ENCODE measurements at places on chromosomes 6 and 20. TPM values are rescaled to one million over a fixed set of nuclear protein-coding genes. Genes with fewer than 3 reads are reported as not detected.

DNA sequence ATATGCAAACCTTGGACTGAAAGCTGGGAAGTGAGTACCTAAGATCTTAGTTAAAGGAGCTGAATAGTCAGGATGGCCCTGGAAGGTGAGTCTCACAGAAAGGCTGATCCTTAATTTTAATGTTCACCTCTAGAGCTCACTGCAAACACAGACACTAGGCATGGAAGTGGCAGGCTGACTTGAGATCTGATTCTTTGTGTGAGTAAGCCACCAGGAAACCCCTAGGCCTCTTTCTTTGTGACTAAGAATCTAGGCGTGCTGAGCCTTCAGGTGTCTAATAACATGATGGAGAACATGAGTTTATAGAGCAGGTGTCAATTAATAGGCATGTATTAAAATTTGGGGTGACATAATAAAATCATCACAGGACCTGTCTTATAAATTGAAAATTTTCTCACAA lies 642.2 kb downstream of the EYS start:
- H3K27me3 ChIP-seq: no peaks in the 10 kb centered on the region
- no peaks in the 10 kb centered on the region for H3K36me3 ChIP-seq

Gene EDN1
- total RNA-seq: 4.1 TPM

Gene PNPLA1
- 0.12 TPM for total RNA-seq

Gene SLC25A27
- 15.4 TPM for total RNA-seq

DNA sequence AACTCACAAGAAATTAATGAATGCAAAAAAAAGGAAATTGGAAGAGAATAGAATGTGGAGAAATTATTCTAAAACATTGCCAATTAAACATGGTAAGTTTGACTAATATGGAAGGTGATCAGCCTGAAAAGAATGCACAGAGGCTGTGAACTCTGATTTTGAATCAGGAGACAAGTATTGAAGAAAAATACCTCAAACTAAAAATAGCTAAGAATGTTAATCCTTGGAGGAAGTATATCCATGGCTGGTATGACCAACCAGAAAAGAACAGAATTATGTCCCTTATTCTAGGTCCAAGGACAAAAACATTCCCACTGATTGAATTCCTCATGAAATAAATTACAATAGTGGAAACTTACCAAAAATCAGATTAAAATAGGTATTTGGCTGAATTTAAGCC lies 7.3 kb upstream of the RIMS1 start:
- no peak overlapping the region for H3K4me3 ChIP-seq
- H3K36me3 ChIP-seq: no peaks in the 10 kb centered on the region
- no peaks in the 10 kb centered on the region for H3K4me1 ChIP-seq
- DNase-seq: no peak
- H3K27me3 ChIP-seq: no peaks in the 10 kb centered on the region

- no peak overlapping the region for H3K27ac ChIP-seq
- H3K27me3 ChIP-seq: peaks cover 11% of the 10 kb centered on the region
- no peak for DNase-seq
- H3K36me3 ChIP-seq: no peaks in the 10 kb centered on the region
Observed at GRCh38 chr20:62470001-62470400, 5.8 kb downstream of the GATA5 start.

DNA sequence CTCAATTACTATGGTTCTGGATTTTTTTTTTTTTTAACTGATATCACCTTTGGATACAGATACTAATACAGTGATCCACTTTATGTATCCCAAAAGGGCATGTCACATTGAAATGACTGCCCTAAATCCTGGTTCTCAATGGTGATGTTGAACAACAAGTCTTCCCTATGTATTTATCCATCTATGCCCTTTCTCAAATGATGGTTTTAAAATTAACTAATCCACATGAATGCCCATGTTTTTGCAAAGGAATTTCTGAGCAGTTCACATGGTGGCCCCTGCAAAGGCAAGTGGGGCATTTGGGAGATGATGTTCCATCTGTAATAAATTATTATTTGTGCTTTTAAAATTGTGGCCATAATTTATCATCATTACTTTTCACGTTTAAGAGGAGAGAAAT lies 2.7 kb downstream of the ADGRB3 start:
- no peak for DNase-seq
- H3K36me3 ChIP-seq: no peaks in the 10 kb centered on the region
- peaks cover 9% of the 10 kb centered on the region for H3K27me3 ChIP-seq
- no peak overlapping the region for H3K27ac ChIP-seq

GRCh38 chr20:61169874-61170273 lies 82.2 kb upstream of the CDH4 start:
- H3K4me3 ChIP-seq: no peak overlapping the region
- H3K27ac ChIP-seq: no peak overlapping the region
- no peaks in the 10 kb centered on the region for H3K4me1 ChIP-seq

Gene AGPAT4
- total RNA-seq: 2.4 TPM

Gene SMIM8
- 6.4 TPM for total RNA-seq

DNA sequence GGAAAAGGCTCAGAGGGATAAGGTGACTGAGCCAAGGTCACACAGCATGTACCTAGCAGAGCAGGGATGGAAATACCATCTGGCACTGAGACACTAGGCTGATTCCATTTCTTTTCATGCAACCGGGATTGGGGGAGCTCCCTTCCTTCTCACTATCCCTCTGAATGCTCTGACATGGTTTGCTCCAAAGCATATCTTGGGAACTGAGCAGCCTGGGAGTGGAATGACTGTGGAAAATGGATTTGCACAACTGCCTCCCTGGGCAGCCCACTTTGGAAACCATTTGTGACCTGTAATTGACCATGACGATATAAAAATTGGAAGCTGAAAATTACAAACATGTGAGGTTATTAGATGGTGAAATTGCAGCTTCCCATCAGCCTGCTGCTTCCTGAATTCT lies 309.0 kb upstream of the CHD6 start:
- no peaks in the 10 kb centered on the region for H3K27me3 ChIP-seq
- no peak for DNase-seq
- no peaks in the 10 kb centered on the region for H3K36me3 ChIP-seq

Gene OR14J1
- not detected for total RNA-seq

DNA sequence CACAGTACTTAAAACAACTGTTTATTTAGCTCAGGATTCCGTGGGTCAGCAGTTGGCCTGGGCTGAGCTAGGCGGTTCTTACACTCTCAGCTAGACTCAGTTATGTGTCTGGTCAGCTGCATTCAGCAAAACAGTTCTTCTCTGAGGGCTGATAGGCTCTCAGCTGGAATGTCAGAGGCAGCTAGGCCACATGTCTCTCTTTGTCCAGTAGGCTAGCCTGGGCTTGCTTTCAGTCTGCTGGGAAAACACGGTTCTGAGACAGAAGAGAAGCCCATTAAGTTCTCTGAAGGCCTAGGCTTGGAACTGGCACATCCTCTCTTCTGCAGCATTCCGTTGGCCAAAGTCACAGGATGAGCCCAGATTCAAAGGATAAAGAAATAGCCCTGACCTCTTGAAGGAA lies 65.6 kb downstream of the TULP4 start:
- H3K27me3 ChIP-seq: no peaks in the 10 kb centered on the region
- H3K36me3 ChIP-seq: no peaks in the 10 kb centered on the region
- no peak overlapping the region for H3K27ac ChIP-seq
- no peak for DNase-seq
- no peak overlapping the region for H3K4me3 ChIP-seq

DNA sequence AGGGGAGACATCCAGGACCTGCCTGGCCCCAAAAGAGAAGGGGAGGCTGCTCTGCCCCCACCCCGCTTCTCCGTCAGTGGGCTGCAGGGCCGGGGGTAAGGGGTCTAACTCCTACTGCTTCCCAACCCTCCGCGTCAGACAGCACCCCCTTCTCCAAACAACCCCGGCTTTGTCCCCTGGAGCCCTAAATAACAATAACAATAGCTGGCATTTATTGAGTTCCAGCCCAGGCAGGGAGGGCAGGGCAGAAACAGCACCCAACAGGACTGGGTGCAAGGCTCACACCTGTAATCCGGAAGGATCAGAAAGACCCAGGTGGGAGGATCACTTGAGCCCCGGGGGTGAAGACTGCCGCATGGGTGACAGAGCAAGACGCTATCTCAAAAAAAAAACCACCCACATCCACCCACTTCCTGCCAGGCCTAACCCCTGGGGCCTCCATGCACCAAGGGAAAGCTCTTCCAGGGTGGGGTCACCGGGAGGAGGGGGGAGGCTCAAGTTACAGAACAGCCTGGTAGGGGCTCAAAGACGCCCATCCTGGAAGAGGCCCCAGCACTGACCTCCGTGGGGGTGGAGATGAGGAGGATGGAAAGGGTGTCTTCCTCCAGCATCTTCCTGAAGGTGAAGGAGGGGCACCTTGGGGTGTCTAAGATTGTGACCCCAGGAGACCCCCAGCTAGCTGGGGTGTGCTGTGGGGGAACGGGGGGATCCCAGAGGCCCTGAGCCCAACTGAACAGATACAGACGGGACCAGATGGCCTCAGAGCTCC lies 1.3 kb upstream of the FNDC11 start:
- no peak for DNase-seq
- H3K4me1 ChIP-seq: no peaks in the 10 kb centered on the region
- no peaks in the 10 kb centered on the region for H3K27me3 ChIP-seq
- H3K4me3 ChIP-seq: no peak overlapping the region
- no peak overlapping the region for H3K27ac ChIP-seq

DNA sequence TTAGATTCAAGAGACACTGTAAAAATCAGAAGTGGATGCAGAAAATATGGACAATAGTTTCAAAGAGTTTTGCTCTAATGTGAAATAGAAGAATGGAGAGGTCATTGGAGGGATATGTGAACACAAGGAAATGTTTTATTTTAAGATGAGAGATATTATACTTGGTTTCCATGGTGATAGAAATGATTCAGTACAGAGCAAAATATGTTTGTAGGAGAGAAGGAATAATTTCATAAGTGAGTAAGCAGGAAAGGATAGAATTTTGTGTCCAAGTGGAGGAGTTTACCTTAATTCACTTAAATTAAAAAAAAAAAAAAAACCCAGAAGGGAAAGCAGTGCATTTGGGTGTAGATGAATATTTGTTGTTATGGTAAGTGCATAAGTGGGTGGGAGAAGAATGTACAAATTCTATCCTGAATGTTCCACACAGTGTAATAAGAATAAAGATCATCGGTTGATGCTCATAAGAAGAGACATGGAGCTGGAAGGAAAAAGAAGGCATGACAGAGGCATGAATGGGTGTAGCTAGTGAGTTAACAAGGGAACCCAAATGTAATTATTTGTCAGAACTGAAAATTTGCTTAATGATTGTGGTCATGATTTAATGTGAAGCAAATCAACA lies 688.9 kb upstream of the GJE1 start:
- no peaks in the 10 kb centered on the region for H3K4me1 ChIP-seq
- DNase-seq: no peak
- no peak overlapping the region for H3K27ac ChIP-seq
- H3K27me3 ChIP-seq: no peaks in the 10 kb centered on the region
- no peak overlapping the region for H3K4me3 ChIP-seq

- peaks cover 17% of the 10 kb centered on the region for H3K4me1 ChIP-seq
- no peak overlapping the region for H3K27ac ChIP-seq
Observed at GRCh38 chr6:148857798-148858390, 111.1 kb downstream of the UST start.

- H3K27ac ChIP-seq: no peak overlapping the region
- no peaks in the 10 kb centered on the region for H3K36me3 ChIP-seq
- H3K4me3 ChIP-seq: no peak overlapping the region
- H3K27me3 ChIP-seq: no peaks in the 10 kb centered on the region
- no peaks in the 10 kb centered on the region for H3K4me1 ChIP-seq
- DNase-seq: no peak
Observed at GRCh38 chr20:38108986-38109541, 56.0 kb downstream of the TGM2 start.

DNA sequence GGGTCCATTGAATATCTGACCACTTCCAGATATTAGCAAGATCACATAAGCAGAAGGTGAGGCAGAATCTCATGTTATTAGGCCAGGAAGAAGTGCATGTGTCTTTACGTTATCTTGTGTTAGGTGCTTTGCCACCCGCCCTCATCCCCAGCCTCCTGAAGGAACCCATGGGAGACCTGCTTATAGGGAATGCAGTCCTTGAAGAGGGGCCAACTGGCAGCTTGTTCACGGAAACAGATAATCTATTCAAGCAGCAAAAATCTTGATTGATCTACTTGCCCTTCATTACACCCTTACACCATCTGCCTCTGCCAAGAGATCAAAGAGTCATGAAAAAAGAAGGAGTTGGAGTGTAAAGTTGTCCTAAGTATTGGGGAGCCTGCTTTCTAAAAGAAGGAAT lies 576.4 kb downstream of the HTR1B start:
- H3K36me3 ChIP-seq: no peaks in the 10 kb centered on the region
- no peaks in the 10 kb centered on the region for H3K27me3 ChIP-seq
- H3K4me3 ChIP-seq: no peak overlapping the region
- no peaks in the 10 kb centered on the region for H3K4me1 ChIP-seq

- no peaks in the 10 kb centered on the region for H3K4me1 ChIP-seq
- DNase-seq: no peak
- no peak overlapping the region for H3K4me3 ChIP-seq
- H3K36me3 ChIP-seq: no peaks in the 10 kb centered on the region
- no peaks in the 10 kb centered on the region for H3K27me3 ChIP-seq
Observed at GRCh38 chr20:3839328-3839727, 7.3 kb upstream of the MAVS start.

GRCh38 chr6:3624250-3625136 lies 127.0 kb downstream of the PXDC1 start:
- H3K27ac ChIP-seq: no peak overlapping the region
- H3K4me3 ChIP-seq: no peak overlapping the region
- no peaks in the 10 kb centered on the region for H3K27me3 ChIP-seq

Gene SYCP2
- total RNA-seq: 1.6 TPM

DNA sequence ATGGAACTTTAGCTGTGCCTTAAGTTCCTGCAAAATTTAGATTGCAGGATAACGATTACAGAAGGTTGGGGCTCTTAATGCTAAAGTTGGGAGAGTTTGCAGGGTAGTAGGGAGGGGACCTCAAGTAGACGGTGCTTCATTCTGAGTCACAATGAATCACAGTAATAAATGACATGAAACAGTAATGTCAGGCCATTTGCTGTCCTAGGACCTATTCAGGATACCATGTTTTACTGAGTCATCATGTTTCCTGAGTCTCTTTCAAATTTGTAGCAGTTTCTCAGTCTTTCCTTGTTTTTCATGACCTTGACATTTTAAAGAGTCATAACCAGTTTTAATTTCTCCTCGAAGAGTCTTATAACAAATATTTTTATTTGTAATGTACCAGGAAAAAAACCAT lies 406.9 kb upstream of the MAP3K7 start:
- no peaks in the 10 kb centered on the region for H3K36me3 ChIP-seq
- H3K4me1 ChIP-seq: no peaks in the 10 kb centered on the region
- H3K27ac ChIP-seq: no peak overlapping the region
- no peak for DNase-seq

Gene APCDD1L
- 0.46 TPM for total RNA-seq

- no peaks in the 10 kb centered on the region for H3K27me3 ChIP-seq
- H3K36me3 ChIP-seq: no peaks in the 10 kb centered on the region
- no peak overlapping the region for H3K27ac ChIP-seq
- no peak overlapping the region for H3K4me3 ChIP-seq
- DNase-seq: no peak
Observed at GRCh38 chr6:142384519-142385254, 82.9 kb downstream of the ADGRG6 start.

Gene CEP85L
- total RNA-seq: 5.5 TPM

Gene WFDC10B
- total RNA-seq: not detected

GRCh38 chr20:13825465-13825864 lies 40.6 kb downstream of the NDUFAF5 start:
- no peak for DNase-seq
- no peaks in the 10 kb centered on the region for H3K4me1 ChIP-seq
- H3K27ac ChIP-seq: no peak overlapping the region
- H3K4me3 ChIP-seq: no peak overlapping the region
- H3K27me3 ChIP-seq: no peaks in the 10 kb centered on the region
- H3K36me3 ChIP-seq: no peaks in the 10 kb centered on the region

Gene OR2H2
- total RNA-seq: not detected
